ENCODE measurements at places on chromosomes 2 and 18.

DNA sequence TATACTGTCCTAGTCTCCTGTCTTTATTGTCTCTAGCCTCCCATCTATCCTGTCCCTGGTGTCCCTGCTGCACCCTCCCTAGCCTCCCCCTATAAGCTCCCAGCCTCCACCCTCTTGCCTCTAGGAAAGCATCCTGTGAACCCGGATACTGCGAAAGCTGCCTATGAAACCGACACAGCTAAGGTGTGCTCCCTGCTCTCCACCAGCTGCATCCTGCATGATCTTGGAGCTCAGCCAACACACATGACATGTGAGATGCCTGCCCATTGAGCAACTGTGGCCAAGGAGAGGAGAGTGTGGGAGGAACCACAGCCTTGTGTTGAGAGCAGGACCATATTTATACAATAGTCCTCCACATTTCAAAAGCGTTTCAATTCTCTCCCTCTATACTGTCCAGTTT lies 187.1 kb downstream of the ZBTB7C start:
- no peak for DNase-seq

GRCh38 chr18:66329716-66330115 lies 274.2 kb downstream of the CDH19 start:
- no peak for DNase-seq

DNA sequence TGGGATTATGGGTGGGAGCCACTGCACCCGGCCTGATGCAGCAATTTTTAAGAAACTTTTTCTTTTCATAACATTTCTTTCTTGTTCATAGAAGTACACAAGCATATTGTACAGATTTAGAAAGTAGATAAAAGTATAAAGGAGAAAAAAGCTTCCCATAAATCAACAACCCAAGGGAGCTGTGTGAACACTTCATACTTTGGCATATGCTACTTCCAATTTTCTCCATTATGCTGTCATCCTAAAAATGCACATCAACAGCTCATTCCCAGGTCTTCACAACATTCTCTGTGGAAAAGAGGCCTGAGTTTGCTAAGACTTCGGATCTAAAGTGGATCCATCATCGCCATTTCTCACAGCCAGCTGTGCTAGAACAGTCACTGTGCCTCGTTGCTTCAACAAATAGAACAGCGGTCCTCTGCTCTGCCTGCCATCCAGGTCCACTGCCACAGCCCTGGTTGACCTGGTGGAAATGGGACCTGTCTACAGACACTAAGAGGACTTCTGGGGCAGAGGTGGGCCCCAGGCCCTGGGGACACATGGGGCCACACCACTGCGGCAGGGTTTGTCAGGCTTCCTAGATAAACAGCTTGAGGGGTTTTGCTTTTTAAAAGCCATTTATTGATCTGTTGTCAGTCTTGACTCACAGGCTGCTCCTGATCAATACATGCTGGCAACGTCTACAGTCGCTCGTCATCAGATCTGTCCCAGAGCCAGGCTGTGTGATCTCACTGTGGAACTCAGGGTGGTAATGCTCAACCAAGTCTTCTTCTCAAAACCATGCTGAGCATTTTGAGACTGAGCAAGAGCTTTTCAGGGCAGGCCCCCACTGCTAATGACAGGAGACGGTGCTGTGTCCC lies 72.7 kb upstream of the MGAT4A start:
- no peak for DNase-seq

DNA sequence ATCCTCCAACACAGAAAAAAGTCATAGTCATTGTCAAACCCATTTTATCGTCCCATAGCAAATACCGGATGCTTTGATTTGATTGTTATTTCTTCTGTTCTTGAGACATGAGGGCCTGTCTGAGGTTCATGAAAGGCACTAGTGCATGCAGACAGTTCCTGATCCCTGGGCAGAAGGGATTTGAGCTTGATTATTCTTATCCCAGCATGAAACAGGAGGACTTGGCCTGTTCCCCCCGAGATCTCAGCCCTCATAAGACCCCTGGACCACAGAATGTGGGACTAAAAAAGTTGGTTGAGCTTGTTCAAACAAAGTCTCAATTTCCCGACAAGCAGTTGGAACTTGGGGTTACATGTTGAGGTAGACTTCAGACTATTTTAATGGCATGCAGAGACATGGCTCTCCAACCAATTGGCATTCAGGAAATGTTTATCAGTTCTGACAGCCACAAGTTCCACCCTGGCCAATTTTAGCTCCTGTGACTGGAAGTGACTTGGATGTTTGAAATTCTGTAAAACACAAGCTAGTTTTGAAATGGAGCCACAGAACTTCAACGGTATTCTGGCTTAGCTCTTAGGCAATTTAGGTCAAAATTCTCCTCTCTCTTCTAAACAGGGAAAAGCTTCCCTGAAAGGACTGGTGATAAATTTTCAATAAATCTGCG lies 366.9 kb upstream of the SLC14A2 start:
- no peak for DNase-seq

GRCh38 chr2:165795011-165795410 lies 964 bp upstream of the GALNT3 start:
- DNase-seq = no peak

GRCh38 chr2:46666754-46667153 lies 187.4 kb downstream of the TMEM247 start:
- DNase-seq = no peak

- no peak for DNase-seq
Measured at GRCh38 chr2:195709901-195710806, 53.1 kb downstream of the SLC39A10 start.

DNA sequence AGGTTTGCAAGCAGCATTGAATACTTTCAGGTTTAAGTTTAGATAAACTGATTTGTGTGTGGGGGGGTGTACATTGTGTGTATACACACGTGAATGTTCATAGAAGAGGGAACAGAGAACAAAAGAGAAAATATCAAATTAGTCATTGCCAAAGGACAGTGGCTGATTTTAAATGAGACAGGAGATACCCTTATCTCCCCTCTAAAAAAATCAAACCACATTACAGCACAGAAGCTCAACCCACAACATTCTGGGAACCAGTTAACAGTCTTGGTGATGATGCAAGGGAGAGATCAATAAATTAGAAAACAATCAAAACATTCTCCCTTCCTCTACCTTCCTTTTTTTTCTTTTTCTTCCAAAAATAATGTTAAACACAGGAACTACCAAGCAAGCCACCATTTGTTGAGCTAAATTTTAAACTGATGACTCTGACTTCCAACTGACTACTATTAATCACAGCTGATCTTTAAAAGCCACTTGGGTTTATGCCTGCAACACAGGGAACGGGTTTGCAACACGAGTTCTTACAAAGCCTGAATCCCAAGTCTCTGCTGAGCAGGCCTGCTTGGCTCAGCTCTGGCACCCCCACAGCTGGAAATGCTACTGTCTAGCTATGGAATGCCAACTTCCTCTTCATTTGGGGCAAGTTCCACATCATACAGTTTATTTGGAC lies 119.2 kb upstream of the ACVR1C start:
- no peak for DNase-seq

GRCh38 chr2:46411985-46412384 lies 67.4 kb upstream of the TMEM247 start:
- DNase-seq = no peak

GRCh38 chr2:221042926-221043325 lies 529.2 kb downstream of the EPHA4 start:
- DNase-seq = no peak

All from activated CD4-positive, CD25-positive, alpha-beta regulatory T cell treated with anti-CD3 and anti-CD28 coated beads, Interleukin-2, amount 50 U/mL, for 72 hours (primary cell).